HuH-7 (cell line): ENCODE measurements at places on chromosomes 7 and 10.

- DNase-seq, result no peak
Observed at GRCh38 chr7:86407291-86407690, 236.4 kb upstream of the GRM3 start.

GRCh38 chr7:92847305-92847704, 10.9 kb upstream of the CDK6 start:
- no peak for DNase-seq

DNA sequence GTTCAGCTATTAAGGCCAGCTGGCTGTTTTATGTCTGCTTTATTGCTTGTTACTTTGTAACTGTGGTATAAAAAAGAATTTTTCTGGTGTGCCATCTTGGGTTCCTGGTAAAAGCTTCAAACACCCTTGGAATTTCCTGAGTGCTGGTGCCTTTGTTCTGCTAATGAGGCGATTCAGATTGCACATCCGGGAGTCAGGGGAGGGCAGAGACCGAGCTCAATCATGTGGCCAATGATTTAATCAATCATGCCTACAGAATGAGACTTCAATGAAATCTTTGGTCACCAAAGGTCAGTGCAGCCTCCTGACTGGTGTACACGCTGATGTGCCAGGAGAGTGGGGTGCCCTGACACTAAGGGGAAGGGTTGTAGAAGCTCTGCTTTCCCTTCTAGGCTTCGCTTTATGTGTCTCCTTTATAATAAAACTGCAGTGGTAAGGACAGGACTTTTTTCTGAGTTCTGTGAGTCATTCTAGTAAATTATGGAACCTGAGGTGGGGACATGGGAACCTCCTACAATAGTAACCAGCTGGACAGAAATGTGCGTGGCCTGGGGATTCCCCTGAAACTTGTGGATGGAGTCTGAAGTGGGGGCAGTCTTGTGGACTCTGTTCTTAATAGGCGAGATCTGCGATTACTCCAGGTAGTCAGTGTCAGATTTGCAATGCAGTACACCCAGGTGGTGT, 69.4 kb upstream of the OGDHL start:
- DNase-seq, result no peak

DNA sequence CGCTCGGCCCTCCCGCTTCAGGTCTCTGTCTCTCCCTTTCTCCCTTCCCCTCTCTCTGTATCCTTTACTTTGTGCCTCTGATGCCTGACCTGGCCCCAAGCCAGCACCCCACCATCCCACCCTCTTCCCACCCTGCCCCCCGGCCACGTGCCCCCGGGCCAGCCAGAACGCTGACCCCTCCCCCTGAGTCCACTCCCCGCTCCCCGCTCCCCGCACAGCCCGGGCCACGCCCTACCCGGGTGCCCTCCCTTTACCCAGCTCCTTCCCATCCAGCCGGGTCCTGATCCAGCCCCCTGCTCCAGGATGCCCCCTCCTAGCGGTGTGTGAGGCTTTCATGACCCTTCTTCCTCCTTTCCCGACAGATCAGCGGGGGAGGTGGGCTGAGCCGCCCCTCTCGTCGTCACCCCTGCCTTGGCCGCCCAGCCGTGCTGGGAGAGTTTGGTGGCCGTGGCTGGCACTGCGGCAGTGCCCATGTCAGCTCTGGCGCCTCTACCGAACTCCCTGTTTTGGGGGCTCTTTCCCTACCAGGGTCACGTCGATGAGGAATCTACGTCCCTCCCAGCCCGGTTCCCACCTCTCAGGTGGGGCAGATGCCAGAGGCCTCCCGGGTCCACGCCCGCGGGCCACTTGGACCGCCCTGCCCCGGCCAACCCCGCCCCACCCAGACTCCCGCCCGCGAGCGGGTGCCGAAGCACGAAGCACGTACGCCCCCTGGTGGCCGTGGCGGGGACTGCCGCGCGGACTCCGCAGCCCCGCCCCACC, 127.4 kb downstream of the UBE2H start:
- peak; percentile 30 for DNase-seq

DNA sequence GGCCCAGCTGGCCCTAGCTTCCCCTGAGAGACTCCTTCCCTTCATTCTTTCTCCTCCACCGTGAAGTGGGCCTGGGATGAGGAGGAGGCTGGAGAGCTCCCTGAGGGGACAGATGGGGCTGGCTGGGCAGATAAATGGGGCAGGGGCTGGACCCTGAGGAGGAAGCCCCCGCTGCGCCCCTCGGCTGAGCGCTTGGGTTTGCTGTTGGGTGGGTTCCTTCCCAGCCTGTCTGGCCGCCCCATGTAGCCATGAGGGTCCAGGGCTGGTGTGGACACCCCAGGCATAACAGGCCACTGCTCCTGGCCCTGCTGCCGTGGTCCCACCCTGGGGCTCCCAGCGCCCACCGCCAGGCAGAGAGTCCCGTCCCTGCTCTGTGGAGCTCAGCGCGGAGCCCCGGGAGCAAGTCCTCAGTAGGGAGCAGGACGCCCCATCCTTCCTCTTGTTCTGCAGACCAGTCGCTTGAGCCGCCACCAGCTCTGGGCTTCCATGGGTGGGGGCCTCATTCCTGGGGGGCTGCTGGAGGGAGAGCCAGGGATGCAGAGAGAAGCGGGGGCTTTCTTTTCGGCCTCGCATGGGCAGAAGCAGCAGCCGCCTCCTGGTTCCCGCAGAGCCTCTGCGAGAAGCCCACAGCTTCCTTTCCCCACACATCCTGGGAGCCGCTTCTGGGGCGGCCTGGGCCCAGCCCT, 266.4 kb upstream of the TCERG1L start:
- DNase-seq, result no peak

DNA sequence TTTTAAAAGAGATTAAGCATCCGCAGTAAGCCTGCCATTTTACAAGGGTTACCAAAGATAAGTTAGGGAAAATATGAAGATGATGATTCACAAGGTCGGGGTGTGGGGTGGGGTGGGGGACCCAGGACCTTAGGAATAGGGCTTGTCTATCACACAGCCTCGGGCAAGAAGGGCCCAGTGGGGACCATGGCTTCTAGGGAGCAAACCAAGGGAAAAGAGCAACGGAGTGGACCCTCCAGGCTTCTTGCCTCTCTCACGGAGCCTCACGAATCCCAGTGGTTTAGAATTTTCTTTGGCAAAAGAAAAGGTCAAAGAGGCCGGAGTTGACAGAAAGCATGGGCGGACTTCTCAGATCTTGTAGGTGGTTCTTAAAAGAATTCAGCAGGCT, 1.3 kb downstream of the PRKCQ start:
- DNase-seq, result no peak

DNA sequence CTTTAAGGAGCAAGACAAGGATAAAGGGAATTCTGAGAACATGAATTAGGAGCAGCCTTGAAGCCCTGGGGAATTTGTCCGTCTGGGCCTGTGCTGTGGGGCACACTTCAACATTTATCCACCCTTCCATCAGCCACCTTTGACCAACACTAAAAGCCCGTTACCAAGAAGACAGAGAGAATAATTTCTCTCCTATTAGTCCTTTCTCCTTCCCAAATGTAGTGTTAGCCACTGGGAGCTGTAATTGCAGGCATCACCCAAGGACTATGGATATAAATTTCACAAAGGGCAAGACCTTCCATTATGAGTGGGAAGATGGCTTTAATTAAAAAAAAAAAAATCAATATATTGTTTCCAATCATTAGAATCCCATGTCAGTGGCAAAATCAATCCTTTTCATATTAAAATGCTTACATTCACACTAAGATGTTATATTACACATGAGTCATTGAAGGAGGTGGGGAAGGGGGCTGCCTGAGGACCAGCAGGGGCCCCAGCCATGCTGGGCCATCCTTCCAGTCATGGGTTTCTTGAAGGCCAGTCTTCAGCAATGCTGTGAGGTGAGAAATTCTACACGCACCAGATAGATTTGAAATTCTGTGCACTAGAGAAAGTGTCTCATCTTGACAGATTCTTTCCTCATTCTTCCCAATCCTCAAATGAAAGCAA, 292.5 kb upstream of the NRP1 start:
- no peak for DNase-seq

GRCh38 chr7:29831705-29832104, 25.4 kb downstream of the WIPF3 start:
- DNase-seq, result no peak

DNA sequence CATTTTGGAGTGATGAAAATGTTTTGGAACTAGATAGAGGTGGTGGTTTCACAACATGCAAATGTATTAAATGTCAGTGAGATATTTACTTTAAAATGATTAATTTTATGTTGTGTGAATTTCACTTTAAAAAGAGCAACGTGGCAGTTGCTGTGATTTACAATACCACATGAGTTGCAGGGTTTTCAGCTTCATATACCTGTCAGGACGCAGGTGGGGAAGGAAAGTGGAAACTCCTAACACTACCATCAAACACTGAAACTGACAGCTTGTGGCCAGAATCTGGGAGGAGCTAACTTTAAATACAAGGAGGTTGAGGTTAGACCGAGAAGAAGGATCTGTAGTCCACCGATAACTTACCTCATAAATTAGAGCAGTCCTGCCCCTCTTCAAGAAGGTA, 168.9 kb upstream of the TMEM72 start:
- no peak for DNase-seq

GRCh38 chr7:1055956-1056784, 11.8 kb downstream of the GPR146 start:
- DNase-seq, result no peak

GRCh38 chr7:79055722-79056415, 397.6 kb downstream of the MAGI2 start:
- no peak for DNase-seq

DNA sequence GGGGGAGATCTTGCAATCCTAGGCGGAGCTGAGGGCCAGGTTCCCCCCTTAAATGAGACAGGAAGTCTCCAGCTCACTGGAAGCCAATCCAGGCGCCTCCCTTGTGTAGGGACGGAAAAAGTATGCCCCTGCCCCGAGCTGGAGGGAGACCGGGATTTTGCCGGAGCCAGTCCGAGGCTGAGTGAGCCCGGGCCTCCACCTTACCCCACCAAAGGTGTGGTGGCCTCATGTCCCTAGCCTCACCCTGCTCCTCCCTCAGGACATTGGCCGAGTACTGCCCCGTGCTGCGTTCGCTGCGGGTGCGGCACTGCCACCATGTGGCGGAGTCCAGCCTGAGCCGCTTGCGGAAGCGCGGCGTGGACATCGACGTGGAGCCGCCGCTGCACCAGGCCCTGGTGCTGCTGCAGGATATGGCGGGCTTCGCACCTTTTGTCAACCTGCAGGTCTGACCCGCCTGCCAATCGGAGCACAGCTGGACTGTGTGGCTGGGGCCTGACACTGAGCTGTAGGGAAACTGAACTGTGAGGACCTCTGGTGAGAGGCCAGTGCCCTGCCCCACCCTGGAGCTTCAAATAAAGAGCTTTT, 2.0 kb downstream of the FBXL15 start:
- DNase-seq, result peak; percentile 94

DNA sequence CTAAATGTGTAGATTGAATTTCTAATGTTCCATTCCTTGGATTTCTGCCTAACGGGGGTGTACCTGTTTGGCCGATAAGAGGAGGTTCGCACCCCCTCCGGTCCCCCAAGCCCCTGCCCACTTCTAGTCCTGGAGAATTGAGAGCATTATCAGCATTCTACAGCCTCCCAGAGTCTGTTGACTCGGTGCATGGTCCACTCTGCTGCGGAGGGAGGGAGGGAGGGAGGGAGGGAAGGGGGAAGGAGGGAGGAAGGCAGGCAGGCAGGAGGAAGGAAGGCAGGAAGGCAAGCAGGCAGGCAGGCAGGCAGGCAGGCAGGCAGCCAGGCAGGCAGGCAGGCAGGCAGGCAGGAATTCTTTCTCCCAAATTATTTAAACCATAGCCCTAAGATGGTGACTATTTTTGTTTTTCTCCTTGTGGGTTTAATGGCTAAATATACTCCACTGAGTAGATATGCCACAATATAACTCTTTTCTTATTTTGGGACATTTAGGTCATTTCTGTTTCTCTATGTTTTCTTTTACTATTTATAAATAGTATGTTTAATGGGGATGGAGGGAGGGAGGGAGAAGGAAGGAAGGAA, 69.5 kb upstream of the CHST15 start:
- no peak for DNase-seq

GRCh38 chr7:132941428-132941827, 140.5 kb downstream of the CHCHD3 start:
- no peak for DNase-seq

GRCh38 chr7:68461430-68461829, 1136.8 kb upstream of the AUTS2 start:
- no peak for DNase-seq

DNA sequence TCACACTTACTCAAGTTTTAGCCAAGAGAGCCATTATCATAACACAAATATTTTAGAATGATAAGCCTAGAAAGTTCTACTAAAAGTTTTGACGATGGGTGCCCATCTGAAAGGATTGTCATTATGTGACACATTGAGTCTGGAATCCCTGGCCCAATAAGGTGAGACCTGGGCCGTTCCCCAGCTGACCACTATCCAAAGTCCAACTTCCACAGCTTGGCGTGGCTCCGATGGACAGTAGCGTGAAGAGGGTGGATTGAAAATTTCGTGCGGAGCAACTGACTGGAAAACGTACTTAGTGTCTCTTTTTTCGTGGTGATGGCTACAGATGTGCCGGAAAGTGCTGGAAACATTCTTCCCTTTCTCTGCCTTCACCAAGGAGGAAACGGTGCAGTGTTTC, 439.0 kb upstream of the ZMIZ1 start:
- DNase-seq, result no peak

- DNase-seq, result no peak
Observed at GRCh38 chr7:94396596-94396995, 1.9 kb downstream of the COL1A2 start.

- DNase-seq, result no peak
Observed at GRCh38 chr7:138565071-138565450, 105.0 kb downstream of the TRIM24 start.

DNA sequence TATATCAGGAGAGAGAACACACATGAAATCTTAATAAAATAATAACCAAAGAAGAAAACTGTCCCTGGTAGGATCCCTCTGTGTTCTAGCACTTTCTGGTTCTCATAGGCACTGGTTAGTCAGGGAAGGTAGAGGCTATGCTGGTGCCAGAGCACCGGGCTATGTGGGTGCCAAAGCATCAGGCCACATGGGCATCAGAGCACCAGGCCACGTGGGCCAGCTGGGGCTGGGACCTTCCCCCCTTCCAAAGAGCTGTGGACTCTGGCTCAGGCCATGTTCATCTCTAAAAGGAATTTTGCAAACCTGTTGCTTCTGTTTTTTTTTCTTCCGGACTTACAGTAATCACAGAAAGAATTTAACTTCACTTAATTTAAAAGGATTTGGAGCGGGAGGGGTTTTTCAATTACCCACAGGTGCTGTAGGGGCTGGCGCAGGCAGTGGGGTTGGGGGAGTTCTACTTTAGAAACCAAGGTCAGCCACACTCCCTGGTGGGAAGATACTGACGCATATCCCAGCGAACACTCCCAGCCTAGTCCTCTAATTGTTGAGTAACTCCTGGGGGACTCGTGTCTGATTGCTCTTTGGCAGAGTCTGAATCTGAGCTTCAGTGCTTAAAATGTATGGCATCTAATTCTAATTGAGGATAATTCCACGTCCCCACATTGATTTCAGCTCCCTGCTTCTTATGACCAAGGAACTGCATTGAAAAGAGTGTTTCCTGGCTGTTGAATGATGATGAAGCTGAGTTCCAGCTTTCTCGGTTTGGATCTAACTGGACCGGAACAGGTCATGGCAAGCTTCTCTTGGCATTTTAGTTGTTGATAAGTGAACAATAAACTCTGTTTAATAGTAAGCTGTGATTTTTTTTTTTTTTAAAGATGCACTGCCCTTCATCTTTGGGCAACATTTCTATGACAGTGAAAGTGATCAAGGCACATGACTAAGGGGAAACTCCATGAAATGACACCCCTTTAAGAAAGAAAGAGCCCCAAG, 110.7 kb upstream of the FZD8 start:
- DNase-seq, result no peak

GRCh38 chr7:116177009-116177408, 33.3 kb upstream of the TES start:
- no peak for DNase-seq

GRCh38 chr7:100632951-100633717, 8.2 kb downstream of the TFR2 start:
- DNase-seq, result no peak
